CD4-positive, alpha-beta T cell treated with Interleukin-4 for 4 hours (primary cell): ENCODE measurements at places on chromosomes 12 and 14.

GRCh38 chr12:30461026-30461615, 234.5 kb downstream of the IPO8 start:
- no peak for DNase-seq

- DNase-seq: no peak
These were observed 189.3 kb downstream of the IPO8 start for GRCh38 chr12:30506411-30506810.

DNA sequence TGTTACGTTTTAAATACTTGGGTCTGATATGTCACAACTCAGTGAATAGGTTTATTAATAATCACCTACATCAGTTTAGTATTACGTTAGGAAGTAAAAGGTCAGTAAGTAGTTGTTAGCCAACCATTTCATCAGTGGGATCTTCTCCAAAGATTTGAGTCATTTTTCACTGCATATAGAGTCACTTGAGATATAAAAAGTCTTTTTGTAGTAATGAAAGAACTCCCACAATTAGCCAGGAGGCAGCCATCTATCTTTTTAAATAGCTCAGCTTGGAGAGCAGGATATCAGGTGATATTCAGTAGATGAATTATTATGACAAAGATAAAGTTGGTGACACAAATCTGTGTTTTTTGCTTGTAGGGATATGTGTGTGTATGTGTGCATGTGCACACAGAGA, 309.3 kb downstream of the PDZRN4 start:
- no peak for DNase-seq

DNA sequence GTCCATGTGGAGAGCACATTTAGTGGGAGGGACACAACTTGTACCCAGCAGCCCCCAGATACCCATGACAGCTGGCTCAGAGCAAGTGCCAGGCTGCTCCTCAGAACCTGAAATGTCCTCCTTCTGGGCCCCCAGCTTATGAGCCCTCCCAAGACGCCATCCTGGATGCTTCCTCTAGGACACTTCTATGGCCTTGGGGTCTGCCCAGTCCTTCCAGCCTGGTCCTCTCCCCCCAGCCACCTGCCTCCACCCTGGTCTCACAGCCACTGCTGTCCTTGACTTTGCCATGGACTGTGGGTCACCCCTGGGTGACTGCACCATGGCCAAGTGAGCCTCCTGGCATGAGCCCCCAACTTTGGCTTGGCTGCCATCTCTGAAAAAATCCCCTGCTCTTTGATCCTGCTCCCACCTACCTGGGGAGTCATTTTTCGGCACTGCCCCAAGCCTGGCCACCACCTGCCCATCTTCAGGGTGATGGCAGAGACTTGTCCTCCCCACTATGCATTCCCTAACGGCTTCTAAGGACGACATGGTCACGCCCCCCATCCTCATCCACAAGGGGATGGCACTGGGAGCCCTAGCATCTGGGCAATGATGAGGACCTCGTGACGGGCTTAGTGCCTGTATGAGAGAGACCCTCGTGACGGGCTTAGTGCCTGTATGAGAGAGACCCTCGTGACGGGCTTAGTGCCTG, 323.7 kb downstream of the TMEM121 start:
- no peak for DNase-seq
